Effector memory CD4-positive, alpha-beta T cell (primary cell): ENCODE measurements at places on chromosomes 11 and 22.

- H3K36me3 ChIP-seq = peaks cover 62% of the 10 kb centered on the region
- H3K4me3 ChIP-seq = no peak overlapping the region
- H3K4me1 ChIP-seq = no peaks in the 10 kb centered on the region
- H3K27me3 ChIP-seq = no peaks in the 10 kb centered on the region
- no peak for DNase-seq
- H3K27ac ChIP-seq = no peak overlapping the region
Observed at GRCh38 chr22:42626951-42627625, 12.4 kb upstream of the POLDIP3 start.

DNA sequence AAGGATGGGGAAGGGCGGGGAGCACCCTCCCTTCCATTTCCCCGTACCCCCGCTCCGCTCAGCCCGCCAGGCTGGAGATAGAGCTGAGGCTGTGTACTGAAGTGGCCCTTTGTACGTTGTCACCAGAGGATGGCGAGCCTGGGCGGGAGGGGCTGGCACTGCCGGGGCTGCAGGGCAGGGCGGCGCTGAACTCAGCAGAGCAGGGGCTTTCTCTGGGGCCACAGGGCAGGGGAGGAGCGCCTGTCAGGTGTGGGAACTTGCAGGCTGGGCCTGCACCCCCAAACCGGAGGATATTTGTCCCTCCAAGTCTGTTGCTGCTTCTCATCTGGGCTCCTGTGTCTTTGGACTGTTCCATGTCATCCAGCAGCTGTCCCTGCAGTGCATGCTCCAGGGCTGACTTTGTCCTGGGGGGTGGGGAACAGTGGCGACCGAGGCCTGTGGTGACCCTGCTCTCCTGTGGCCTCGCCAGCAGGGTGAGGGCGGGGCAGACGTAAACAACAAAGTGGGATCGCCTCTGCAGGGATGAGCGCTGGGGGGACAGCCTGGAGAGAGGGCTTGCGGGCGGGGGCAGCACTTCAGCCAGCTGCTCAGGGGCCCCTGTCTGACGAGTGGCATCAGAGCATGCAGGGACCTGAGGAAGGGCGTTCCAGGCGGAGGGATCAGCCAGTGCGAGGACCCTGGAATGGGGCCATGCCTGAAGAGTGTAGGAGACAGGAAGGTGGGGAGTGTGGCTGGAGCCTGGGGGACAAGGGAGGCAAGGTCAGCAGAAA is 13.1 kb downstream of the MGAT3 start:
- no peak for DNase-seq
- peaks cover 14% of the 10 kb centered on the region for H3K4me1 ChIP-seq
- no peak overlapping the region for H3K27ac ChIP-seq

DNA sequence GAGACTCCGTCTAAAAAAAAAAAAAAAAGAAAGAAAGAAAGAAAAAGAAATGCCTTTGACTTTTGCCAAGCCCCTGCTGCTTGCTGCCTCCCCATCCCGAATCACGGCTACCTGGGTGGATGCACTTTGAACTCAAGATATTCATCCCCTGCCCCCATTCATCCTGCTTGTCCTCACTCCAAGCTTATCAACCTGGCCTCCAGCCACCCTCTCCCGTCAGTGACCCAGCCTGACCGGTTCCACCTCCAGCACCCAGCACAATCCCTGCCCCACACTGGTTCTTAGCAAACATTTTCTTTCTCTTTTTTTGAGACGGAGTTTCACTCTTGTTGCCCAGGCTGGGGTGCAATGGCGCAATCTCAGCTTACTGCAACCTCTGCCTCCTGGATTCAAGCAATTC is 44.4 kb downstream of the CYTH4 start:
- no peak overlapping the region for H3K4me3 ChIP-seq
- peaks cover 10% of the 10 kb centered on the region for H3K4me1 ChIP-seq
- H3K27me3 ChIP-seq = peaks cover 19% of the 10 kb centered on the region
- DNase-seq = no peak

- DNase-seq = no peak
- H3K27ac ChIP-seq = no peak overlapping the region
- no peak overlapping the region for H3K4me3 ChIP-seq
- H3K4me1 ChIP-seq = no peaks in the 10 kb centered on the region
- no peaks in the 10 kb centered on the region for H3K36me3 ChIP-seq
Observed at GRCh38 chr22:47976219-47976618, 1213.8 kb downstream of the TBC1D22A start.

GRCh38 chr22:43168471-43169309 is 17.3 kb downstream of the TSPO start:
- no peak for DNase-seq
- H3K4me1 ChIP-seq = no peaks in the 10 kb centered on the region
- no peak overlapping the region for H3K4me3 ChIP-seq
- peaks cover 15% of the 10 kb centered on the region for H3K36me3 ChIP-seq
- H3K27ac ChIP-seq = no peak overlapping the region

DNA sequence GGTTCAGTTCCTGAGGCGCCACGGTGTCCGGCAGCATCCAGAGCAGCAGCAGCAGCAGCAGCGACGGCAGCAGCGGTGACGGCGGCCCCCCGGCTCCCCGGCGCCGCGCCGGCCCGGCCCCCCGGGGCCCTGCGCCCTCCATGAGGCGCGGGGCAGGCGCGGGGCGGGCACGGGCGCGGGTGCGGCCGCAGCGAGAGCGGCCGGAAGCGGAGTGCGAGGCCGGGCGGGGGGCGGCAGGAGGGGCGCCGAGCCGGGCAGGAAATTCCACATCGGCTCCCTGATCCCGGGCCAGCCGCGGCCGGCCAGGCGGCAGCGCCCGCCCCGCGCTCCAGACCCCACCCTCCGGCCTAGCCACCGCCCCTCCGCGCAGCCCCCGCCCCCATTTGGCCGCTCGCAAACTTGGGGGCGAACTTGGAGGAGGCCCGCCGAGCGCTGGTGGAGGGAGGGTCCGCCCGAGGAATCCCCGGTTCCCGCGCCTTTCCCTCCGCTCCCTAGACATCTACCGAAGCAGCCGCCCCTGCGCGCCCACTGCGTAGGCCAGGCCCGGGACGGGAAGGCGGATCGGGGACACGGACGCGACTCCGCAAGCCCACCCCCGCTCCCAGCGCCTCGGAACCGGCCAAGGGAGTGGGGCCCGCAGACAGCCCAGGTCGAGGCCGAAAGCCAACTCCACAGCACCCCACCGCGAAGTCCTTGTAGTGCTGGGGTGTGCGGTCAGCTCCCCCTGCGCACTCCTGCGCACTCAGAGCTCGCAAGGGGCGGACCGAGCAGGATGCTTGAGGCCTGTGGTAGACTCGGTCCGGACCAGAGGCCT is at the start of gene SCARF2:
TSS of gene SCARF2 (minus strand) at position 213 of the 814 bp plus-strand sequence. CDS start at position 142, 71 bp downstream.
- no peak within 1 kb of the TSS for H3K27ac ChIP-seq
- peaks cover 10% of the 10 kb centered on the region for H3K36me3 ChIP-seq
- peaks cover 20% of the 10 kb centered on the region for H3K27me3 ChIP-seq
- peak within 1 kb of the TSS; percentile 45 for H3K4me3 ChIP-seq
- peaks cover 23% of the 10 kb centered on the region for H3K4me1 ChIP-seq

DNA sequence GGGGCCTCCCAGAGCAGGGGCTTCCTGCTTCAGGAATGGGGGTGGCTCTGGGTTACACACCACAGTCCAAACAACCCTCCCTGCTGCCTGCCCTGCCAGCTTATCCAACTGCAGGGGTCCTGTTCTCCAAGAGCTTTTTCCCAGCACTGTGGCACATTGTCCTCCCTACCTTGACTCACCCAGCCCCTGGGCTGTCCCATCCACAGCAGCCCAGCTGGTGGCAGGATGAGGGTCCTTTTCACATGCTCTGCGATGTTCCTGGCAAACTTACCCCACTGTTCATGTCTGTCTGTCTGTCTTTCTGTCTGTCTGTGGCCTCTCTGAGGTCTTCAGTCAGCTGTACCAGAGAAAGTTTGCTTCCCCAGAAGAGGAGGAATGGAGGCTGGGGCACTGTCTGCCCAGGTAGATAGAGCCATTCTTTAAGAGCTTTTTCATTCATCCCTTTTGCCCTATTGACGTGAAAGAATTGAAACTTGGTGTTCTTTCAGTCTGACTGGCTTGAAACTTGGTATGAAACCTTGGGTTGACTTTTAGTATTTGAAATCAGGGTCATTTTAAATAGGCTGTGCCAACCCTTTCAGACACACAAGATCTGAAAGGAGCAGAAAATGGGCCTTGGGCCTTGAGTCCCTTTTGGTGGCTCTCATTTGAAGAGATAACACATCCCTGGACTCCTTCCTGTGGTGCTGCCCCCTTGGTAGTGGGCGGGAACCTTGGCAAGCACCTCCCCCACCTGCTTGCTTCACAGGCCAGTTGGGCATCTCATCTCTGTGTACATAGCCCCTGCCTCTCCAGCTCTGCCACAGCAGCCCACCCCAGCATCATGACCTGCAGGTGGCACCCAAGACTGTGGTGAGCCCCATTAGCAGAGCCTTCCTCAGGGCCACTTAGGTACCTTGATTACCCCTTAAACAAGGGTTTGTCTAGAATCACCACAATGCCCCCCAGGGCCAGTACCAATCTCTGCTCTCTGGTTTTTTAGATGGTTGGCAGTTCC is 74.6 kb upstream of the SUSD2 start:
- DNase-seq = no peak
- H3K36me3 ChIP-seq = peaks cover 20% of the 10 kb centered on the region
- H3K4me1 ChIP-seq = no peaks in the 10 kb centered on the region
- no peak overlapping the region for H3K27ac ChIP-seq

GRCh38 chr11:47725442-47726117 is 10.4 kb upstream of the AGBL2 start:
- H3K27ac ChIP-seq = no peak overlapping the region
- H3K27me3 ChIP-seq = no peaks in the 10 kb centered on the region
- H3K4me3 ChIP-seq = no peak overlapping the region

GRCh38 chr11:129951201-129951865 is 51.3 kb downstream of the PRDM10 start:
- H3K4me1 ChIP-seq = no peaks in the 10 kb centered on the region
- DNase-seq = no peak
- H3K27ac ChIP-seq = no peak overlapping the region

DNA sequence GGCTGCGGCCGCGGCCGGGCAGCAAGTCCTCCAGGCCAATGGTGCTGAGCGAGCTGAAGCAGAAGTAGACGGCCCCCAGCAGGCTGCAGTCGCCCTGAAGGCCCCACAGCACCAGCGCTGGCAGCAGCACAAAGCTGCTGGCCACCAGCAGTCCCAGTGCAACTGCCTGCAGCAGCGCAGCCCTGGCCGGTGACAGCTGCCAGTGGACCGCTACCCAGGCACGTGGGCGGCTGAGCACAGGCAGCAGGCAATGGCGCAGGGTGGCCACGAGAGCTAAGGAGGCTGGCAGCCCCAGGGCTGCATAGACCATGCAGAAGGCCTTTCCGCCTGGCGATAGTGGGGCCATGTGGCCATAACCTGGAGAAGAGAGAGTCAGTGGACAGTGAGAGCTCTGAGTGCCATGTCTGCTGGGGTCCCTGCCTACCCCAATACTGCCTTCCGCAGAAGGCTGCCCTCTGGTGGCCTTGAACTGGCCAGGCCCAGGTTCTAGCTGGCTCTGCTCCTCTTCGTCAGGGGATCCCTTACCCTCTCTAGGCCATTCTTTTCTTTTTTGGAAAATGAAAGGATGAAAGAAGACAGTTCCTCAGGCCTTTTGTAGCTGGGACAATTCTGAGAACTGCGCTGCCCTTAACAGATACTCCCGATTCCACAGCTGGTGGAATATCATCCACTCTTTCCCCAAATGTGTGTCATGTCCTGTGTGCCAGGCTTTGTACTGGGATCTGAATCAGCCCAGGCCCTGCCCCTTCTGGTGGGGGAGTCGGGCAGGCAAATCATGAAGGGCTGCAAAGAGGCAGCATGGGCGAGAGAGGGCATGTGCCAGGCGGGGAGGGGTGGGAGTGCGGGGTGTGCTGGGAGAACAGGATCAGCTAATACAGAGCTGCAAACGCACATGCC is 1.8 kb downstream of the KCNK7 start:
- no peaks in the 10 kb centered on the region for H3K27me3 ChIP-seq
- H3K4me3 ChIP-seq = no peak overlapping the region
- peaks cover 42% of the 10 kb centered on the region for H3K36me3 ChIP-seq
- no peak for DNase-seq
- H3K4me1 ChIP-seq = peaks cover 17% of the 10 kb centered on the region
- H3K27ac ChIP-seq = no peak overlapping the region

GRCh38 chr11:27839226-27839913 is 139.1 kb upstream of the BDNF start:
- no peaks in the 10 kb centered on the region for H3K4me1 ChIP-seq
- no peaks in the 10 kb centered on the region for H3K36me3 ChIP-seq
- H3K4me3 ChIP-seq = no peak overlapping the region
- no peak overlapping the region for H3K27ac ChIP-seq

DNA sequence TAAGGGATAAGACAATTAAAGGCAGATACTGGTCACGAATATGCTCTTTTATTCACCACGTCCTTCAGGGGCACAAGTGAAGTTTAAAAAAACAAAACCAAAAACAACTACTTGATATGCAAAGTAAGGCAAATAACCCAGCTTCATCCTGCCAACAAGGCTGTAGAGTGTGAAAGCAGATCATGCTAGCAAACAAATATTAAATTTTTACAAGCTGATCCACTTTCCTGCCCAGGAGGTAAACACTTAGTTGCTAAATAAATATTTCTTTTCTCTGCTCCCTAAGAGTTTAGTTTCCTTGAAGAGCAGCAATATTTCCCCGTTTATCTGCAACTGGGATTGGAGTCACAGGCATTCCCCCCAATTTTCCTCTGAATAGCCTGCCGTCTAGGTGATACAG is 300.2 kb downstream of the LARGE1 start:
- H3K27me3 ChIP-seq = no peaks in the 10 kb centered on the region
- H3K4me1 ChIP-seq = no peaks in the 10 kb centered on the region
- DNase-seq = no peak
- H3K27ac ChIP-seq = no peak overlapping the region
- no peak overlapping the region for H3K4me3 ChIP-seq

GRCh38 chr11:64268025-64268892 is 16.2 kb downstream of the BAD start:
- no peaks in the 10 kb centered on the region for H3K27me3 ChIP-seq
- H3K27ac ChIP-seq = peak overlapping the region; percentile 98
- no peak for DNase-seq

DNA sequence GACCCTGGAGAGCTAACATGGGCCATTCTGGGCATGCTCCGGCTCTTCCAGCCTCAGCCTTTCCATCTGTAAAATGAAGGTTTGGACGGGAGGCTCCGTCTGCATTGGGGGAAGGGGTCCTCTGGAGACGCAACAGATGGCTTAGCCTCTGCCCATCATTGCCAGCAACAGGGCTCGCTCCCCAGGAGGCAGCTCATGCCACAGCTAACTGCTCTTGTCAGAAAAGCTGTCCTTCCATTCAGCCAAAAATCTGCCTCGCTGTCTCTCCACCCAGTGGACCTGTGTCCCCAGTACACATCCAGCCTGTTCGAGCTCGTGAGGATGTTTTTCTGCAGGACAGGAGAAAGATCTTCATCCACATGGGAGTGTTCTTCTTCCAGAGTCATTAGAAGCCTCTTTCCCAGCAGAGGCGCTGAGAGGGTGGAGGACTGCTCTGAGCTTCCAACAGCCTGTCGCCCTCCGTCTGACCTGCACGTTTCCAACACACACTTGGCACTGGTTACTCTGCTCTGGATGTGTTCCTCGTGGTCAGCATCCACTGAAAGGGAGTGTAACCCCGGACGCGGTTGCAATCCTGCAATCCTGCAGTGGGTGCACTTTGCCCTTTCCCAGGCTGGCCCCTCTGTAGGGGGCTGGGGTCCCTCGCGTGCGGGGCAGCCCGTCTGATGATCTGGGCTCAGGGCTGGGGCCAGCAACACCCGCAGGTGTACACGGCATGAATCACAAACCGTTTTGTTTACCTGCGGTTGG is 1340.9 kb downstream of the TBC1D22A start:
- H3K27ac ChIP-seq = no peak overlapping the region
- H3K4me1 ChIP-seq = peaks cover 5% of the 10 kb centered on the region
- no peak for DNase-seq
- no peaks in the 10 kb centered on the region for H3K27me3 ChIP-seq
- no peak overlapping the region for H3K4me3 ChIP-seq
